ENCODE measurements at places on chromosomes 4 and X.

DNA sequence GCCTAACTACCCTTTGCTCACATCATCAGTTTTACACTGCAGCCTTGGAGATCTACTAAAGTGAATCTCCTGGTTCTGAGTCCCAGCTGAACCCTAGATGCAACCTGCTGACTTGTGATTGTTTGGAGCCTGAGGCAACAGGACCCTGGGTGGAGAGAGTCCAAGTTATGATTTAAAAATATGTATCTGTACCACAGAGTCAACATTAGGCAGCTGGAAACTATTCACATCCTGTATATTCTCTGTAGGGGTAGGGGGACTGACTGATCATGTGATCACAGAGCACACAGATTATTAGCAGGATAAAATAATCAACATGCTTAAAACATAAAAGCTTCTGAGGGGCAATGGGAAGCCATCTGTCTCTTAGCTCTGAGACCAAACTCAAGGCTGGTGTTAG is 52.1 kb downstream of the CT47B1 start:
- DNase-seq, result no peak

- no peak for DNase-seq
Measured at GRCh38 chrX:13937370-13938050, 92.2 kb downstream of the GEMIN8 start.

- no peak for DNase-seq
Measured at GRCh38 chrX:44908153-44908552, 35.2 kb downstream of the KDM6A start.

- DNase-seq, result no peak
Measured at GRCh38 chr4:103923551-103923950, 203.8 kb upstream of the TACR3 start.

DNA sequence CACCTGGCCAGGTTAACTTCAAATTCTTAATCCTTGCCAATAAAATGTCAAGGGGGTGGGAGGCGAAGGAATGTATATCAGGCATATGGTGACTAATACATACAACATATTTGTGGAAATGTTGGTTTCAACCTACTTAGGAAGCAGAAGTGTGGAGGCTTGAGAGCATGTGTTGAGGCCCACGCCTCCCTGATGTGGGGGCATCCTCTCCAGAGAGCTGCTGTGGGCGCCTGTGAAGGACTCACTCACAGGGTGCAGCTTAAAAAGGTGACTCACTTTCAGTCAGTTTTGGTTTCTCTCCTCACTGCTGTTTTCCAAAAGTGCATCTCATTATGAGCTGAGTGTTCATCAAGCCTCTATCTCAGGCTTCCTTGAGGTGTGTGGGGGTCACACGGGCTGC is 27.5 kb downstream of the LNX1 start:
- no peak for DNase-seq

- DNase-seq, result no peak
Measured at GRCh38 chr4:8238515-8239053, 31.0 kb upstream of the HTRA3 start.

DNA sequence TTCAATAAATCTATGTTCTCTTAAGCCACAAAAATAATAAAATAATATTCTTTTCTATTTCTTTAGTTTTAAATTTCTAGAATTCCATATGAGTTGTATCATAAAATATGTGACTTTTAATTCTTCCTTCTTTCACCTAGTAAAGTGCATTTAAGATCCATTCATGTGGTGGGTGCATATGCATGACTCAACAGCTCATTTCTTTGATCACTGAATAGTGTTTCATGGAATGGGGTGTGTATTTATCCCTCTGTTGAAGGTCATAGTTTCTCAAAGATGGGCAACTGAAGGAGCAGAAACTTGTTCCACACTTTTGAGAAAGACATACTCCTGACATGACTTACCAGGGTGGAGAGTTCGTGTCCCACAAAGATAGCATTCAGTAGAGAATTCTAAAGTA is 1230.3 kb upstream of the AGA start:
- DNase-seq, result no peak
